ENCODE measurements at places on chromosomes 5 and 9.

DNA sequence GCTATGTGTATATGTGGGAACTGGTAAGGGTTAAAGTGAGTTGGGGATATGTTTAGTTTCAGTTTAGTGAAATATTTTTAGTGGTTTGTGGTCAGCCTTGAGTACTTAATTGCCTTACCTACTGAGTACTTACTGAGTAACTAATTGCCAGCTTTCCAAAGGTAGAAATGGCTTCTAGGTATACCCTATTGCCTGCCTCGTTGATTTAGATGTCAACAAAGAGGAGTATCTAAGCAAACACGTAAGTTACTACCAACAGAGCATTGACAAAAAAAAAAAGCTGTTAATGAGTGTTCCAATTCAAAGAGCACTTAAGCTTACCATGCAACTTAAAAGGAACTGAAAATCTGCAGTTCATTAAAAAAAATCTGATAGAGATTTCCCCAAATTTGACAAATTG is 8.8 kb downstream of the ATP10B start:
- DNase-seq: no peak

DNA sequence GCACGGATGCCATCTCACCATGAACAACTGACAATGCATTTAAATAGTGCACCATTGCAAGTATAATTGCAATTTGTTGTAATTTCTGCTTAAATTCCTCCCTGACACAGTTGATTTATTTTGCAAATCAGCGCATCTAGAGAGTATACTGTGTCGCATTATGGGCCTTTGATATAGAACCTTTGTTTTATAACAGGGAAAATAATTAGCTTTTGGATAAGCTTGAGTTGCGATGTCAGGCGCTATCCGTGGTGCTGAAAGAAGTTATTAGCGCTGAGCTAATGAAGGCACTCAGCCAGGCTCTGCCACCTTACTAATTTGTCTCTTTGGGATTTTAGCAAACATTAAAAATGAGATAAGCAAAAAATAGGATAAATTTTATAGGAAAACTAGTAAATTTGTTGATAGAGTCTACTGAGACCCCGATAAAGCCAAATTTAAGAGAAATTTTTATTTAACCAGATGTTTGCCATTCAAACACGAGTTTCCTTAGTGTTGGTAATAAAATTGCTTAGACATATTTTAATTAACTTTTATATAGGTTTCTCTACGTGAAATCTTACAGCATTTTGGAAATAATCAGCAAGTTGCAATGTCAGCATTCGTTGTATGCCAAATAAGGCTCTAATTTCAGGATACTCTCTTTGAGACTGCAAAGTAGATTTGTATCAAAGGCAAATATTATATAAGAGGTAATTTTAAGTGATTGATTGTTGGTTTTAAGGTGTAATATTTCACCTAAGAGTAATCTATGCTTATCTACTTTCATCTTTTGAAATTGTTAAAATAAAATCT is 355.5 kb downstream of the TLR4 start:
- DNase-seq: no peak

GRCh38 chr9:99052815-99053715 is 51.8 kb upstream of the TGFBR1 start:
- DNase-seq: no peak

- DNase-seq: no peak
Measured at GRCh38 chr5:56110646-56111403, 116.1 kb upstream of the IL6ST start.

DNA sequence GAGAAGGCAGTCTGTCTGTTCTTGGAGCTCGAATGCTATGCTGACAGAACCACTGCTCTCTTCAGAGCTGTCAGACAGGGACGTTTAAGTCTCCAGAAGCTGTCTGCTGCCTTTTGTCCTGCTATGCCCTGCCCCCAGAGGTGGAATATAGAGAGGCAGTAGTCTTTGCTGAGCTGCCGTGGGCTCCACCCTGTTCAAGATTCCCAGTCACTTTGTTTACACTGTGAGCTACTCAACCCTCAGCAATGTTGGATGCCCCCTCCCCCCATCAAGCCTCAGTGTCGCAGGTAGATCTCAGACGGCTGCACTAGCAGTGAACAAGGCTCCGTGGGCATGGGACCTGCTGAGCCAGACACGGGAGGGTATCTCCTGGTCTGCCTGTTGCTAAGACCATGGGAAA is 344.2 kb downstream of the TMEM161B start:
- no peak for DNase-seq

GRCh38 chr5:59000211-59000610 is 417.3 kb downstream of the RAB3C start:
- no peak for DNase-seq

DNA sequence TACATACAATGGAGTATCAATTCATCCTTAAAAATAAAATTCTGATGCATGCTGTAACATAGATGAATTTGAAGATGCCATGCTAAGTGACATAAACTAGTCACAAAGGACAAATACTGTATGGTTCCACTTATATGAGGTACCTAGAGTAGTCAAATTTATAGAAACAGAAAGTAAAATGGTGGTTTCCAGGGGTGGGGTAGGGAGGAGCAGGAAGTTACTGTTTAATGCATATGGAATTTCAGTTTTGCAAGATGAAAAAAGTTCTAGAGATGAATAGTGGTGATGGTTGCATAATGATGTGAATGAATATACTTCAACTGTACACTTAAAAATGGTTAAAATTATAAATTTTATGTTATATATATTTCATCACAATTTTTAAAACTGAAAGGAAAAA is 57.3 kb upstream of the FNIP1 start:
- no peak for DNase-seq

- DNase-seq: no peak
Measured at GRCh38 chr5:151637676-151638075, 46.5 kb upstream of the FAT2 start.
